ENCODE measurements at places on chromosomes 16 and 17.
A peak's percentile ranks its signal among the peaks of the same experiment; 100 is the strongest.

- no peak for DNase-seq
Observed at GRCh38 chr17:45757431-45758218, 26.5 kb upstream of the CRHR1 start.

GRCh38 chr16:30187556-30187865, 4.1 kb downstream of the CORO1A start:
- no peak for DNase-seq

- no peak for DNase-seq
Observed at GRCh38 chr16:56607109-56607618, 1.2 kb upstream of the MT2A start.

GRCh38 chr17:7184091-7184488, 4.9 kb upstream of the ASGR1 start:
- DNase-seq, result peak; percentile 0

- DNase-seq, result no peak
Observed at GRCh38 chr16:31466381-31466841, 5.5 kb upstream of the TGFB1I1 start.

DNA sequence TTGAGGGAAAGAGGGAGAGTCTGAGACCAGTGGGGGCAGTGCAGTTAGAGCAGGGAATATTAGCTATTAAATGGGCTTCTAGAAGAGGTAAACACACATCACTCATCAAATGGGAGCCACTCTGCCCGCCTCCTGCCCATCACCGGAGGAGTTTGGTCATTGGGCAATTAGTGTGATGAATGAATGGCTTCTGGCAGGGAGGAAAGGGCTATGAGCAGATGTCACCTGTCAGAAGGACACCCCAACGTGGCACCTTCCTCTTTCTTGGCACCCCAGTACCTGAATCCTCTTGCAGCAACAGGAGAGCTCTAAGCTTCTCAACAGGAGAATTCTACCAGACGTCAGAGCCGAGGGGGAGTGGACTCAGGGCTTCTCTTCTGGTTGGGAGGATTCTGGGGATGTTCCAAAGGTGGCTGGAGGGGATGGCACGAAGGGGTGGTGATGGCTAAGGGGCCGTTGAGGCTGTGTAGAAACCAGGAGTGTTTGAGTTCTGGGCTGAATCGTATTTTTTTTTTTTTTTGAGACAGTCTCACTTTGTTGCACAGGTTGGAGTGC, 11.0 kb downstream of the C1QTNF1 start:
- no peak for DNase-seq

DNA sequence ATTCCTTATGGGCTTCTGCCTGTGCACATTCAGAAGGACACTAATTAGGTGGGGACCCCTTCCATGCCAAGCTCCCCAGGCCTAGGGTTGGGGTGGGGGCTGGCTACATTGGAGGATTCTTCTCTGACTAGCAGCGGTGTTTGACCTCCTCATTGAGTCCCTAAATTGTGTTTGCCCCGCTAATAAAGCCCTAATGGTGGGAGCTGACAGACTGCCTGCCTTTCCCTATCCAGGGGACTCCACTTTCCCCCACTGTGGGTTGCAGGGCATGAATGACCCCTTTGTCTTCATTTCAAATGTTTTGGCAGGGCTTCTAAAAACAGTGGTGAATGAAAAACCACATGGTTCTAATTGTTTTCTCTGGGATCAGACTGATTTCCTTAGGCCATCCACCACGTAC, 476.8 kb upstream of the CDH11 start:
- no peak for DNase-seq

GRCh38 chr17:67491009-67491680, 114.1 kb downstream of the PITPNC1 start:
- DNase-seq, result peak; percentile 75

- DNase-seq, result peak; percentile 21
Observed at GRCh38 chr16:85616607-85617321, 3.6 kb downstream of the GSE1 start.

DNA sequence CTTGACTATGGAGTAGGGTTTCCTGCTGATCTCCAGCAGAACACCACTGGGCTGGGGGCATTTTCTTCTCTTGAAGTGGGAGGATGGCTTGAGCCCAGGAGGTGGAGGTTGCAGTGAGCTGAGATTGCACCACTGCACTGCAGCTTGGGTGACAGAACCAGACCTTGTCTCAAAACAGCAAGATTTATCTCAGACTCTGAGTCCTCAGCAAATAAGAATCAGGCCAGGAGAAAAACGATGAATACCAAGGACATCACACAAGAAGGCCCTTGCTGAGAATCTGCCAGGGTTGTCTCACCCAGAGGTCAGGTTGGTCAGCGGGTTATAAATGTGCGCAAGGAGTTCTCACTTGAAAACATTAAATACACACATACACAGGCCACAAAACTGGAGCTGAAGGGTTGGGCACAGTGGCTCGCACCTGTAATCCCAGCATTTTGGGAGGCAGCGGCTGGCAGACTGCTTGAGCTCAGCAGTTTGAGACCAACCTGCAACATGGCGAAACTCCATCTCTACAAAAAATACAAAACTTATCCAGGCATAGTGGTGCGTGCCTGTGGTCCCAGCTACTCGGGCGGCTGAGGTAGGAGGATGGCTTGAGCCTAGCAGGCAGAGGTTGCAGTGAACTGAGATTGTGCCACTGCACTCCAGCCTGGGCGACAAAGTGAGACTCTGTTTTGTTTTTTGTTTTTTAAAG, 7.7 kb downstream of the MXRA7 start:
- DNase-seq, result no peak

DNA sequence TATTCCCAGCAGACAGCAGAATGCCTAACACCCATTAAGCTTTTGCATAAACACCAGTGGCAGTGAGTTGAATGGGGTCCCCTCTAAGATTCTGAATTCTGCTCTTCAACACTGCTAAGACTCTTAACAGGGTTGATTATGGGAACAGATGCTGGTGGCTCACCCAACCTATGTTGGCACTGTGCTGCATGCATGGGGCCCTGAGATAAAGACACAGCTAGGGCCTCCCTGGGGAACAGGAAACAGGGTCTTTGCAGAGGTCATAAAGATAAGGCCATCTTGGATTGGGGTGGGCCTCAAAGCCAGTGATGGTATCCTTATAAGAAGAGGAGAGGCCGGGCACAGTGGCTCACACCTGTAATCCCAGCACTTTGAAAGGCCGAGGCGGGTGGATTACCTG, 190.8 kb downstream of the SLC39A11 start:
- DNase-seq, result no peak

DNA sequence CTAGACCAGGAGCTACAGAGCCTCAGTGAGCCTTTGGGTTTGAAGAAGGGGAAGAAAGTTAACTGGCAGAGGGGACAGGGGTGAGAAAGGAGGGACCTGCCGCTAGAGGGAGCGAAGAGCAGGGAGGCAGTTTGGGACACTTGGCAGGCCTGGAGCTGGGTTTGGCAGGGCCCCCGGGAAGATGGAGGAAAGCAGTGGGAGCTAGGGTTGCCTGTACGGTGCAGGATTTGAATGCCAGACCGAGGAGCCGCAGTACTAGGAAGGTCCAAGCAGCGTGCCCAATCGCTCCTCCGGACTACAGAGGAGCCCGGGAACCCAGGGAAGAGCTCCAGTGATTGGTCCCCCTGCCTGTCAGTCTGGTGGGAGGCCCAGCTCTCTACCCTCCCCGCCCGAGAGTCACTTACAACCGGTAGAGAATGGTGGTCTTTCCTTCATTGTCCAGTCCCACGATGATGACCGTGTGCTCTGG, 1.3 kb downstream of the ARL5C start:
- peak; percentile 57 for DNase-seq

GRCh38 chr17:63425483-63425882, 20.6 kb downstream of the CYB561 start:
- DNase-seq, result peak; percentile 81

DNA sequence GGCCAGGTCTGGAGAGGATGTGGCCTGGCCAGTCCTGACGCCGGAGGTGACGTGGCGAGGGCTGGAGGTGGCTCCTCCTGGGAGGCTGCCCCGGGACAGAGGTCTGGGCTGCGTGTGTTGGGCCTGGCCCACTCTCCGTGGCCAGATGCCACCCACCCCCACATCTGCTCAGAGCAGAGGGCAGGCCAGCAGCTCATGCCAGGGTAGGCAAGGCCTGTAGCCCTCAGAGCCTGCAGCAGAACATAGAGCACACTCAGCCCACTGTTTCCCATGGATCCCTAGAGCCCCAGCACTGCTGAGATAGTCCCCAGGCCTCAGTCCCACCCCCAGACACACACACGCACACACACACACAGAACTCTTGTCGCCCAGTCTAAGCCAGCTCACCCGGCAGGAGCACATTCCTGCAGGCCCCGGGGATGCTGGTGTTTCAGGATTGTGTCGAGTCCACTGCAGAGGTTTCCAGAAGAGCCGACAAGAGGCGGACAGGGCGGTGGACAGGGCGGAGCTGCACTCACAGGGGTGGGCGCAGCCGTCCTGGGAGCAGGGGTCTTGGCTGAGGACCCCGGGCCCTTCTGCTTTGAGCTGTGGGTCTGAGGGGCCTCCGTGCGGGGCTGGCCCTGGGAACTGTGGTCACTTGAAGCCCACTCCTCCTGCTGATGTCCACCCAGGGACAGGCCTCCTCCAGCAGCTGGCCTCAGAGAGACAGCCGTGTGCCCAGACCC, 33.4 kb downstream of the SOX8 start:
- DNase-seq, result no peak

DNA sequence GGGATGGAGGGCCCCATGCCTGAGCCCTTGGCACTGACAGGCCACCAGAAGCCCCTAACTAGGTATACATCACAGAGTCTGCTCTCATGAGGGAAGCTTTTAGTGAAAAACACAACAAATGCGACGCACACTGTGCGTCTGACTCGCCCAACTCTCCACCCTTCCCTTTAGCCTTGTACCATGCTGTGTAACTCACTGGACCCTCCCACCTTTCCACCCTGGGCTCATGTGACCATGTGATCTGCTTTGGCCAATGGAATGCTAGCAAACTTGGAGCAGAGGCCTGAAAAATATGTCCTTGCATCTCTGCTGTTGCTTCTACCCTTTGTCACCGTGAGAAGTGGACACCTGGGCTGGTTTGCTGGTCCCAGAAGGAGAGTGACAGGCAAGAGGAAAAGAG, 21.6 kb downstream of the TK2 start:
- no peak for DNase-seq

- no peak for DNase-seq
Observed at GRCh38 chr17:38628441-38628840, 22.7 kb upstream of the SRCIN1 start.

DNA sequence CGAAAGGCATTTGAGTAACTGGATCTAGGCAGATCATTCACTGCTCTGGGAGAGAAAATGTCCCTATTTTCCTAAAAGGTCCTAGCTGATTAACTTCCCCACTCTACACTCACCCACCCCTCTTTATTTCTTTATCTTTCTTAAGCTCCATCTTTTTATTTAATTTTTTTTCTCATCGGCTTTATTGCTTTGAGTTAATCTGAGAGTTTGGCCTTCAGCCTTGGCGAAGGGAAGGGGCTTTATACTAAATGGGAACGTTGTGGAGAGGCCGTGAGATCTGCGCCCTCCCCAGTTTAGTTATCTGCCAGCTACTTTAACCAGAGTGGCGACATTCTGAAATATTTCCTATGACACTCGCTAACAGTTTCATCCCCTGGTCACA, 882 bp upstream of the TOX3 start:
- no peak for DNase-seq

GRCh38 chr17:73546114-73546513, 98.1 kb downstream of the SDK2 start:
- no peak for DNase-seq

GRCh38 chr16:47848421-47849109, 307.2 kb downstream of the ABCC12 start:
- DNase-seq, result peak; percentile 69

DNA sequence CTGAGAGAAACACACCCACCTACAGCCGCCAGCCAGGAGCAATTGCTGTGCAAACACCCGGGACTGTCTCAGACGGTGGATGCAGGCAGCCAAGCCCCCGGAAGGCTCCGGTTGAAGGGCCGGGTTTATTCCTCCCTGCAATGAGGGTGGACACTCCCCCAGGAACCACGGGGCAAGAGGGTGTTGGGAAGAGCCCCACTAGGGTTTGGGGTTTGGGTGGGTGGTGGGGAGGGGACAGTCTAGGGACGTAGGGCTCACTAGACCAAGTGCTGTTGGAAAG, 19.2 kb downstream of the JPH3 start:
- DNase-seq, result no peak

DNA sequence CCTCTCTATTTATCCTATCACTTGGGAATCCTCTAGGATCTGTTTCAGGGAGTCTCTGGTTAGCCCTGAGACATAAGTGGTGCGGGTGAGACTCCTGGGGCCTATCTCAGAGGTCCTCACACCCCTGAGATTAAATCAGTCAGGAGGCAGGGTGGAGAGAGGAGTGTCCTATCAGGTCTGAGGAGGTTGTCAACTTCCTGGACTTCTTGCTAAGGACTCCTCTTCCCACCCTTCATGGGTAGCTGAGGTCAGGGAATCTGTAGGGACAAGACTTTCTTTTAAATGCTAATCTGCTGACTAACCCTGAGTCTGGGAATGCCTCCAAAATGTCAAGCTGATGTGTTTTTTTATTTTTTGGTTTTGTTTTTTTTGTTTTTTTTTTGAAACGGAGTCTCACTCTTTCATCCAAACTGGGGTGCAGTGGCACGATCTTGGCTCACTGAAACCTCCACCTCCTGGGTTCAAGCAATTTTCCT, 6.6 kb upstream of the ARMC5 start:
- DNase-seq, result peak; percentile 15

GRCh38 chr16:35628976-35629375, 2169.6 kb downstream of the TP53TG3F start:
- DNase-seq, result no peak

DNA sequence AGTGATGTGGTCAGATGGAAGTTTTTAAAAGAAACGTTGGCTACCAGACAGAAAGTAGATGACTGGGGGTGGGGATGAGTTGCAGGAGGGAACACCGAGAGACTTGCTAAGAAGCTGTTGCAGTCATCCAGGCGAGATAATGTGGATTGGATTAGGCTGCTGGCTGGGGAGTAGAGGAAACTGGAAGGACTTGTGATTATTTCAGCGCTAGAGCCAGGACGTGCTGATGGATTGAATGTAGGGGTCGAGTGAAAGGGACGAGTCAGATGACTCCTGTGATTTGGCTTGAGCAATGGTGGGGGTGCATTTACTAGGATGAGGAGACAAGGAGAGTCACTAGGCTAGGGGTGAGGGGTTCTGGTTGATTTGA, 88.5 kb downstream of the CLEC16A start:
- no peak for DNase-seq

GRCh38 chr16:29645694-29646187, 17.3 kb upstream of the SPN start:
- no peak for DNase-seq

GRCh38 chr16:68492543-68493411, 44.5 kb upstream of the SMPD3 start:
- DNase-seq, result no peak

GRCh38 chr17:71937914-71938313, 182.9 kb upstream of the SOX9 start:
- no peak for DNase-seq

GRCh38 chr16:5463820-5464219, 366.2 kb upstream of the EEF2KMT start:
- DNase-seq, result no peak

GRCh38 chr17:79438058-79438457, 172.8 kb downstream of the RBFOX3 start:
- no peak for DNase-seq

Measured in midbrain (tissue), 1 donor.